ENCODE measurements at places on chromosomes 6 and 20.

GRCh38 chr6:155014670-155015300 is 19.7 kb downstream of the TIAM2 start:
- no peak for DNase-seq

GRCh38 chr6:11218102-11218442 is 14.4 kb downstream of the NEDD9 start:
- no peak for DNase-seq

DNA sequence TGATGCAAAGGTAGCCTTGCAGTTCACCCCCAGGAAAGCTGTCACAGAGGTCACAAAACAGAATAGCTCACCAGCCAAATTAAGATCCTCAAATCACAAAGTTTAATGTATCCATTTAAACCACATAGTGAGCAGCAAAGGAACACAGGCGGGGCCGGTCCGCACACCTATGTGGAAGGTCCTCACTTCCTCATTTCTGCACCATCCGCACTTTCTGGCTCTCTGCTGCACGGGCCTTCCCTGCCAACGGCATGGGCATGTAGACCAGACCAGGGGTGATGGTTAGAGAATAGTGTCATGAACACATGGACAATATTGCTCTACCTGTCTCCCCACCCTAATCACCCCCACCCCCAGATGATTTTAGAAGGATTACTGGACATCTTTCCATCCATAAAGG is 12.1 kb upstream of the TBXT start:
- no peak for DNase-seq

DNA sequence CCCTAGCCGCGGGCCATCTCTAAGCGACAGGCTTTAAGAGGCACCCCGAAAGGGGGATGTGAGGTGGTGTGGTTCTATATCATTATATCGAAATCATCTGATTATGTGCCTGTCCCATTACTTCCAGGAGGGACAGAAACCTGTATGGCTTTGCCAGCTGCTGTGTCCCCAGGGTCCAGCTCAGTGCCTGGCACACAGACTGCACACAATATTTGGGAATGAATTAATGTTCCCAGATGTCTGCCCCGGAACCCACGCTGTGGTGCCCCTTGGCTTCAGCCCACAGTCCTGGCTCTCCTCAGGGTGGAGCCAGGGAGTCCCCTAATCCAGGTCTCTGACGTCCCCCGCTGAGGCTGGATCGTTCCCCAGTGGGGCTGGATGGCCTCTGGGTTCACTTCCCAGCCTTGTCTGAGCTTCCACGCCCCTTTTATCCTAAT is 8.9 kb upstream of the AHCY start:
- DNase-seq, result no peak

- no peak for DNase-seq
Measured at GRCh38 chr20:10177326-10177725, 41.3 kb upstream of the SNAP25 start.

DNA sequence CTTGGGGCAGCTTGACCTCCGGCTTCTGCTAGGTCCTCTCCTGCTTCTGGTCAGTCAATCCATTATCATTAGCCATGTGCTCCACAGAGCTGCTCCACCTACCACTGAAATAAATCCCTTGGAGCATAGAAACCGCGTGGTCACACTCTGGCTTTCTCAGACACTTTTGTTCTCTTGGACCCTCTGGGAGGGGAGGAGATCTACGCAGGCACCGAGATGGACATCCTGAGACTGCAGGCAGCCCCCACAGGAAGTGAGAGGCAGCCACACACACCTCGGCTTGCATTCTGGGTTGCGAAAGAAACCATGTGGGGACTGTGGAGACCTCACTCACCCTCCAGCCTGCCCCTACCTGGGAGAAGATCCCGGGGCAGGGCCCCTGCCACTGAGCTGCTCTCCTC is 79.5 kb downstream of the FYN start:
- no peak for DNase-seq

DNA sequence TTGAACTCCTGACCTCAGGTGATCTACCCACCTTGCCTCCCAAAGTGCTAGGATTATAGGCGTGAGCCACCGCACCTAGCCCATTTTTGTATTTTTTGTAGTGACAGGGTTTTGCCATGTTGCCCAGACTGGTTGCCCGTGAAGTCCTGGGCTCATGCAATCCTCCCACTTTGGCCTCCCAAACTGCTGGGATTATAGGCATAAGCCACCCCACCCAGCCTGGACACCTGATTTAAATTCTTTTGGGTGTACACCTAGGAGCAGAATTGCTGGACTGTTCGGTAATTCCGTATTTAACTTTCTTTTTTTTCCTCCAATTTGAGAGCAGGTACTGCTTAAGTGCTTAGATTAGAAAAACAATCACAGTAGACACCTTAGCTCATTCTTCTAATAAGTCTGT is 5.6 kb upstream of the NRM start:
- DNase-seq, result no peak

All from activated CD4-positive, alpha-beta T cell treated with anti-CD3 and anti-CD28 coated beads for 24 hours (primary cell).